Thoracic aorta (tissue), 2 donors: ENCODE measurements at places on chromosomes 11 and 22.

GRCh38 chr11:86869531-86869930 lies 69.2 kb downstream of the PRSS23 start:
- DNase-seq = no peak

DNA sequence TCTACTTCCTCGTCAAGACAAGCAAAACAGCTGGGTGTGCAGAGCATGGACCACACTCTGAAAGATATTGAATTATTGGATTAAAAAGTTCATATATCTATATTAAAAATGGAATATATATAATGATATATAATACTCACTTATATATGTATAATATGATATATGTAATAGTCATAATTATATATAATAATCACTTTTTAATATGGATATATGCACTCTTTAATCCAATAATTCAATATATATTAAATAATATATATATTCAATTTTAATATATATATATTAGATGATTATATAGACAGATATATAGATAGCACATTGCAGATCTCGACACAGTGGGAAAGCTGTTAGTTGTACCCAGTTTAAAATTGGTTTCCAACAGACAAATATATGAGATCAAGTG lies 182.1 kb upstream of the CARD18 start:
- no peak for DNase-seq

DNA sequence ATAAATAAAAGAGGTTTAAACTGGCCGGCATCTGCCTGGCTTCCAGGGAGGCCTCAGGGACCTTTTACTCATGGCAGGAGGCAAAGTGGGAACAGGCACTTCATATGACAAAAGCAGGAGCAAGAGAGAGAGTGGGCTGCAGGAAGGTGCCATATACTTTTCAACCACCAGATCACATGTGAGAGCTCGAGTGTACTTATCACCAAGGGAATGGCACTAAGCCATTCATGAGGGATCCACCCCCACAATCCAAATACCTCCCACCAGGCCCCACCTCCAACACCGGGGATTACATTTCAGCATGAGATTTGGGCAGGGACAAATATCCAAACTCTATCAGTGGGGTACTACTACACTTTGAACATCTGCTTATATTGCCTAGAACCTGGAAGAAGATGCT lies 126.5 kb downstream of the PARVA start:
- DNase-seq = no peak

GRCh38 chr22:49753961-49754695 lies 73.5 kb downstream of the BRD1 start:
- DNase-seq = no peak

DNA sequence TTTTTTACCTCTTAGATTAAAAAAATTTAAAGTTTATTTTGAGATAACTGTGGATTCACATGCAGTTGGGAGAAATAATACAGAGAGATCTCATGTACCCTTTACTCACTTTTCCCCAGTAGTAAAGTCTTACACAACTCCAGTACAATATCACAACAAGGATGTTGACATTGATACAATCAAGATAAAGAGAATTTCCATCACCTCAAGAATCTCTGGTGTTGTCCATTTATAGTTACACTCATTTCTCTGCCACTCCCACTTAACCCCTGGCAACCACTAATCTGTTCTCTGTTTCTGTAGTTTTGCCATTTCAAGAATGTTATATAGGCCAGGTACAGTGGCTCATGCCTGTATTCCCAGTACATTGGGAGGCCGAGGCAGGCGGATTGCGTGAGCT lies 10.5 kb upstream of the ZBED5 start:
- DNase-seq = no peak

GRCh38 chr22:27310966-27311697 lies 490.4 kb downstream of the MN1 start:
- no peak for DNase-seq
